ENCODE measurements at places on chromosomes 7 and 10.

DNA sequence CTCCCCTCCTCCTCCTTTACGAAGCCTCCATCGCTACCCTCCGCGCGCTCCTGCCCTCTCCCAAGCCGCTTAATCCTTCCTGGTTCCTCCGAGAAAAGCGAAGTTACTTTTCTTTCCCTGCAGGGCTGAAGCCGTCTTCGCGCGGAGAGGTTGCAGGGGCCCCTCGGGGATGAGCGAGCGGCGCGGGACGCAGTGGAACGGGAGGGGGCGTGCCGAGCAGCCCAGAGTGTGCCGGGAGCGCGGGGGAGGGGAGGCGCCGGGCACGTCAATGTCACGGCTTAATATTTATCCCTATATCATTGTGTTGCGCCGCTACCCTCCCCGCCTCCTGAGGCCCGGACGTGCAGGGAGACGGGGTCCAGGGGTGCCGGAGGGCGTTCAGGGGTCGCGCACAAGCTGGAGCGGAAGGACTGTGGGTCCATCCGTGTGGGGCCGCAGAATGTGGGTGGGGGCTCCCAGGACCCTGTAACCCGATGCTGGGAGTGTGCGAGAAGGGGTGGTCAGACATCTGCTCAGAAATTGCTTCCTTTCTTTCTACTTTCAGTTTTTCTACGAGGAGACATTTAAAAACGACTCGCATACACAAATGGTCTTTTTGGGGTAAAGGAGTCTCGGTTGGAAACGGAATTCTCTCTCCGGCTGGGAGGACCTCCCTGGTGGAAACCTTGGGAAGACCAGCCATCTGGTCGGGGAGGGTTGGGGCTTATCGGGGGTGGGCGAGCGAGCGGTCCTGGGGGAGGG is 2.4 kb downstream of the CDK6 start:
- DNase-seq: peak; percentile 67

- no peak for DNase-seq
Observed at GRCh38 chr7:7654964-7655715, 14.6 kb downstream of the UMAD1 start.

DNA sequence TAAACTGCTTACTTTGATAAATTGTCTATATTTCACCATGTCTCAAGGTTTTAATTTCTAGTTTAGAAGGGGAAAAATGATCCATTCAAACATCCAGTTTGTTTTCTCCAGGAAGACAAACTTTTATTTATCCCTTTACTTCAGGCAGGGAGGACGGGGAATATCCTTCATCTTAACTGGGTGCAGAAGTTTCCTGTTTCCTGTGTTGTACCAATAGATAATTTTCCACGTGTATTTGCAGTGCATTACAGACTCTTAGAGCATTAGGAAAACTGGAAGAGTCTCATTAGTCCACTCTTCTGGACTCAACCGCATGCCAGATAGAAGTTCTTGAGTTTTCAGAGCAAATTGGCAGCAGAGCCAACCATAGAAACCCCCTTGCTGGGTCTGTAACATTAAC is 39.4 kb upstream of the PIP4K2A start:
- no peak for DNase-seq

DNA sequence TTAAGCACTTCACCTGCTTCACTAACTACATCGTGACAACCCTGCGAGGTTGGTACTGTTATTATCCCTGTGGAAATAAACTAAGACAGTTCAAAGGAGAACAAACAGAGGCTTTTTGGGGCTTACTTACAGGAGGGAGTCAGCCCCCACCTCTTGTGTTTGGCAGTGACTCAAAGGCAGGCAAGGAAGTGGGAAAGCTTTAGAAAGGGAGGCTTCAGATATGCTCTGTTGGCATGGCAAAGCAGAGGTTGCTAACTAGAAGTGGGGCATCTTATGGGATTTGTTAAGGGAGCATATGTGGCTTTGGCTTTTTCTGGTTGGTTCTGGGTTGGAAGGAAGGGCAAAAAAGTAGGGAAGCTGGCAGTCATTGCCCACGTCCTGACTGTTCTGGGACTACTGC is 84.8 kb upstream of the AOAH start:
- no peak for DNase-seq

GRCh38 chr10:17425584-17426262 is 28.7 kb downstream of the ST8SIA6 start:
- DNase-seq: no peak

- no peak for DNase-seq
Observed at GRCh38 chr10:27912231-27912630, 86.6 kb downstream of the ODAD2 start.

DNA sequence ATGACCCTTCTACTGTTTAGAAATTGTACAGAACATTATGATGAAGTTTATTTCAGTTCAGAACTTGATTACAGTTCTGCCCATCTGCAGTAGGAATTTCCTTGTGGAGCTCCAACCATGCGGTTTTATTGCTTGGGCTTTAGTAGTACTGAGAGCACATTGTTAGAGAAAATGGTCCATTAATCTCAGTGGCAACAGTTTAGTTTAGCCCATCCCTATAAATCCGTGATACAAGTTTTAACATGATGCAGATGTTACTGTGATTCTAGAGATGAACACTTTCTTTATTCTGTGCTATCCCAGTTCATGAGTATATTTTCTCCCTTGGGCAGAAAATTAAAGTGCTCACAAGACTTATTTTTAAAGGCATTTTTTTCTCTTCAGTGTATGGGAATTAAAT is 84.8 kb upstream of the FZD8 start:
- DNase-seq: no peak

- DNase-seq: no peak
Observed at GRCh38 chr7:158613481-158613880, 25.9 kb upstream of the PTPRN2 start.

DNA sequence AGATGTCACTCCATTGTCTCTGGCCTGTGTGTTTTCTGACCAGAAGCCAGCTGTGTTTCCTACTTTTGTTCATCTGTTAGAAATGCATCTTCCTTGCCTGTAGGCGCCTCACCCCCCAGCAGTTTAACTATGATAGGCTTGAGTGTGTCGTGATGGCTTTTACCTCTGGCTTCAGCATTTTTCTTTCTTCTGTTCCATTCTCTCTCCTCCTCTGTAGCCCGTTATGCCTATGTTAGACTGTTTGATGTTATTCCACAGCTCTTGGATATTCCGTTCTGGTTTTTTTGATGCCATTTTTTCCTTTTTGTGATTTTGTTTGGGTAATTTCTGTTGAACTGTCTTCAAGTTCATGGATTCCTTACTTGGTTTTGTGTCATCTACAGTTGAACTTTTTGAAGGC is 17.9 kb downstream of the MMP21 start:
- DNase-seq: no peak

GRCh38 chr10:102118867-102119266 is 1.3 kb downstream of the LDB1 start:
- no peak for DNase-seq

GRCh38 chr7:117272017-117272759 is 50.7 kb downstream of the WNT2 start:
- DNase-seq: no peak

GRCh38 chr10:128859738-128860386 is 607.2 kb upstream of the MGMT start:
- DNase-seq: no peak

- DNase-seq: no peak
Observed at GRCh38 chr10:82267014-82267413, 392.0 kb downstream of the NRG3 start.

- no peak for DNase-seq
Observed at GRCh38 chr10:133156674-133157579, 3.1 kb upstream of the KNDC1 start.

DNA sequence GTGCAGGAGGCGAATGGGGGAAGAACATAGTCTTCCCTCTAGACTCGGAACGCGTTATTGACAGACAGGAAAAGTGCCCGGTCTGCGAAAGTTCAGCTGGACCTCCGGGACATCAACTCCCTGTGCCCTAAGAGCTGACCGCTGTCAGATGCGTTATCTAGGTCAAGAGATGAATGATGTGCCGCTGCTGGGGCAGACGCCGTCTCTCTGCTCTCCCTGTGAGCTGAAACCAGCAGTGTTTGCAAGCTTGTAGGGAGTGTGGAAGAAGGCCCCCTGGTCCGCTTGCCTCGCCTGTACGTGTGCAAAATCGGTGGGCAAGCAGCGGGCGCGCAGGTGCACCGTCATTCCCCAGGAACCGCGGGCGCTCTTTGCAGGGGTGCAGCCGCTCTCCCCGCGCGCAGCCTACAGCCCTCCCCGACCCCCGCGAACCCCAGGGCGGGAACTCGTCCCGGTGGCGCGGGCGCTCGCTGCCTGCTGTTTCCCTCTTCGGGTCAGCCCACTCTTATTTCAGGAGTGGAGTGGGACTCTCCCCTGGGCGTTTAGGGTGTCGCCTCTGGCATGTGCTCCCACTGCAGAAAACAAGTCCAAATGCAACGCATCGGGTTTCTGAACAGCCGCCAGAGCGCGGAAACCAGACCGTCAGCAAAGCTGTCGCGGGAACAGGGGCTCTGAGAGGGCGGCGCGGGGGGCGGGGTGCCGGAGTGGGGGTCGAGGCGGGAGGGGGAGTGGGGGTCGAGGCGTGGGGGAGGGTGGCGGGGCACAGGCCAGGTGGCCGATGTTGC is 1.8 kb upstream of the PFKFB3 start:
- DNase-seq: no peak

- no peak for DNase-seq
Observed at GRCh38 chr10:120543291-120543690, 86.3 kb downstream of the PLPP4 start.

GRCh38 chr7:21454906-21455305 is 27.0 kb downstream of the SP4 start:
- no peak for DNase-seq

GRCh38 chr10:36608866-36609265 is 516.5 kb upstream of the ANKRD30A start:
- DNase-seq: no peak

- no peak for DNase-seq
Observed at GRCh38 chr10:45399113-45399512, 25.1 kb downstream of the ALOX5 start.

- no peak for DNase-seq
Observed at GRCh38 chr10:114334301-114334700, 70.0 kb downstream of the AFAP1L2 start.

DNA sequence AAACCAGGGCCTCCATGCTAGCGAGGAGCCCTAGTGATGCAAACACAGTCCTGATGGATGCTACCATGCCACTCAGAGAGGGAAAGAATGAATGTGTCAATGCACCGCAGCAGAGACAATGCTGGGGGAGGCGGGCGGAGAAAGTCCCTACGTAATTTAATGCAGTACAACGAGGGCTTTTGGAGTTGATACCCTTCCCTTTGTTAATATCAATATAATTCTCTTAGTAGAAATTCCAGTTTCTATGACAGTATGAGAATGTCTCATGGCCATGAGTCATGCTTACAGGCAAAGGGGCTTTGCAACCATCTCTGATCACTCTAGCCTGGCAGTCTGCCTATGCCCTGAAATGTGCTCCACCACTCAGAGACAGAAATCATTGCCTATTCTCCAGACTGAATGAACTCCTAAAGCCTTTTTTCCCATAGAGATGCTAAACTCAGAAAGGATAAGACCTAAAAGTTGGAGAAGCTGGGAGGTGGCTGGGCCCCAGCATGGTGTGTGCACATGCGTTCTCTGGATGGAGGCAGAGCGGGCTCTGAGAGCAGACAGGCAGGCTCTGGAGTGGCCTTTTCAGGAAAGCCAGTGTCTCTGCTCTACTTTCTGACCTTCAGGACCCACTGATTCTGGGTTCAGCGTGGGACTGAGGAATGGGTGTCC is 20.3 kb upstream of the GIMAP2 start:
- DNase-seq: peak; percentile 38

- no peak for DNase-seq
Observed at GRCh38 chr7:130299866-130300265, 6.9 kb downstream of the CPA4 start.

GRCh38 chr10:47282657-47283018 is 17.4 kb upstream of the GDF10 start:
- DNase-seq: no peak

DNA sequence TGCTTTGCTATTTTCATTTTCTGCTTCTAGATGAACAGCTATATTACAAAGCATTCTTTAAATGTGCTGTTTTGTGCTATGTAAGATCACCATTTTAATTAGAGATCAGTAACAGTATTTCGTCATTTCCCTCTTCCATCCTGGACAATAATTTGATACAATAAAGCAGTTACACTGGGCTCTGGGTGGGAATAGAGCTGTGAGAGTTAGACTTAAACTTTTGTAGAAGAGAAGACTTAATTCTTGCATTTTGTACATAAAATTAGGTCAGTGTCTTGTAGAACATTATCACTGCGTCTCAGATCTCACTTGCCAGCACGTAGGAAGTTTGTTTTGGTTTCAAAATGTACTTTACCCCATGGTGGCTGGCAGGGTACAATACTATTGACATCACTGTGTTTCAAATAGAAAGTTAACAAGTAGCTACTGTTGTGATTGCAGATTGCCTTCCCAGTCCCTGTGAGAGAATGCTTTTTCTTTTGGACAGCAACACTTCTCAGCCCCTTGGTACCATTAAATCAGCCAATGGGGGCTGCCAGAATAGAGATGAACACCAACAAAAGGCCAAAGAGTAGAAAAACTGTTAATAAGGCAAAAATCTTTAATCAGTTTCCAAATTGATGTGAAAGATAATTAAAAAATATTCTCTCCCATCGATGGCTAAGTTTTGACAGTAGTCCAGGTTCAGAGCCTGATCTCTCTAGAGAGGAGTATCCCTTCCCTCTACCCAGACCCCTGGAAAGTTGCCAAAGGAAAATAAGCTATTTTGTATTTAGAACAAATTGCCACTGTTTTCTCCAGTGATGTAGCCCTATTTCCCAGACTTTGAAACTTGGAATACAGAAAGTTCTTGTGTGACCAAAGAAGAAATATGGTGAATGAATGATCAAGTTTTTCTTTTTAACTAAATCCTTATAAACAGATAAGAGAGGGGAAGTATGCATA is 35.1 kb downstream of the SMNDC1 start:
- no peak for DNase-seq

DNA sequence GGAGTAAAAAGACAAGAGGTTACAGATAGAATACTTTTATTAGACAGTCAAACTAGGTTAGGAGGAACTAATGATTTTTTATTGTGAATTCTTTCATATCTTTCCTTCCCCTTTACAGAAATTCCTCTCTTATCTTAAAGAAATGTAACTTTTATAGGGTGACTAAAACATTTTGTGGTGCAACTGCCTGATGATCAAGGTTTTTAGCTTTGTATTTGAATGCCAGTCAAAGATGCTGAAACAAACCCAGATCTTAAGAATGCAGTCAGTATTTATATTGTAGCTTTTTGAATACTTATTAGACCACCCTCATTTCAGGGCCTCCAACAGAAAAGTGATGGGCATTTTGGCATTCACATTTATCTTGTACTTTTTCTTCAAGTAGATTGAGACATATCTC is 27.4 kb downstream of the TAX1BP1 start:
- DNase-seq: no peak

DNA sequence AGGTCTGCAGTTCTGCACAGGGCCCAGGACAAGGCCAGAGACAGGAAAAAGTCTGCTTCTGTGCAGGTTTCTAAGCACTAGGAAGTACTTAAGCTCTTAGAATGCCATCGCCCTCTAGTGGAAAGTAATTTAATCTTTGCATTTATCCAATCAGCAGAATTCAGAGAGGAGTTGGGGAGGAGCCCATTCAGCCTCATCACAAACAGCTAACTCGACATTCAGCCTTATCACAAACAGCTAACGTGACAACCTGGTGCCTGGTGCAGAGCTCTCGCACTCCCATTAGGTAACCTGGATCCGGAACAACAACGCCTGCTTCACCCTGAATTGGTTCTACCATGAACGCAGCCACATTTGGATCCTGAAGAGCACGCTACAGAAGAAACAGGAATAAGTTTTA is 15.2 kb downstream of the OAT start:
- DNase-seq: no peak
